NCI-H1436 (cell line): ENCODE measurements at places on chromosomes 16 and 17.
A peak's percentile ranks its signal among the peaks of the same experiment; 100 is the strongest.

DNA sequence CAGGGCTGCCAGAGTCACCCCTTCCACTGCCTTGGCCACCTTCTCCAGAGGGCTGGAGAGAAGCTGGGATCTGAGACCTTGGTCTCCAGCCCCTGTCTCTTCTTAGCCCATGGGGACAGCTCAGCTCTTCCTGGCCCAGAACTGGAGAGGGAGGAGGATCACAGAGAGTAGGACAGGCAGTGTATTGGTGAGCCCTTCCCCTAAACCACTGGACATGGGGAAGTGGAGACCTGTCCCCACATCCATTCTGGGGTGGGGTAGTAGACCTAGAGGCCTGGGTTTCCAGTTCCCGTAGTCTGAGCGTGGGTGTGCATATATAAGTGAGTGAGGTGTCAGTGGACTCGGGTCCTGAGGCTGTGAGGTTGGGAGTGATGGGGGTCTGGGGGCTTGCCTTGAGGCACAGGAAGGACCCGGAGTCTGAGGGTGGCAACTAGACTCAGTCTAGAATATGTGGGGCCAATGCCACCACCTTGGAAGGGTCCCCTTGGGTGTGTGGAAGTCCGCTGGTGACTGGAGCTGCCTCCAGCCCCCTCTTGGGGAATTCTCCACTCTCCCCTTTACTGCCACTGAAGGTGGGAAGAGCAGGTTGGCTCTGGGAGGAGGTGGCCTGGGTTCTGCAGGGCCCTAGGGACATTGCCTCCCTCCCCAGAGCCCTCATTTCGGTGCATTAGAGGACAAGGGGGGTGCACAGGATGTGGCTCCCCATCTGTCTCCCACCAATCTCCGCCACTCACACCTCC lies 19.9 kb downstream of the GJD3 start:
- DNase-seq = peak; percentile 60

- no peak for DNase-seq
Measured at GRCh38 chr16:31347445-31347844, 7.5 kb upstream of the ITGAX start.

DNA sequence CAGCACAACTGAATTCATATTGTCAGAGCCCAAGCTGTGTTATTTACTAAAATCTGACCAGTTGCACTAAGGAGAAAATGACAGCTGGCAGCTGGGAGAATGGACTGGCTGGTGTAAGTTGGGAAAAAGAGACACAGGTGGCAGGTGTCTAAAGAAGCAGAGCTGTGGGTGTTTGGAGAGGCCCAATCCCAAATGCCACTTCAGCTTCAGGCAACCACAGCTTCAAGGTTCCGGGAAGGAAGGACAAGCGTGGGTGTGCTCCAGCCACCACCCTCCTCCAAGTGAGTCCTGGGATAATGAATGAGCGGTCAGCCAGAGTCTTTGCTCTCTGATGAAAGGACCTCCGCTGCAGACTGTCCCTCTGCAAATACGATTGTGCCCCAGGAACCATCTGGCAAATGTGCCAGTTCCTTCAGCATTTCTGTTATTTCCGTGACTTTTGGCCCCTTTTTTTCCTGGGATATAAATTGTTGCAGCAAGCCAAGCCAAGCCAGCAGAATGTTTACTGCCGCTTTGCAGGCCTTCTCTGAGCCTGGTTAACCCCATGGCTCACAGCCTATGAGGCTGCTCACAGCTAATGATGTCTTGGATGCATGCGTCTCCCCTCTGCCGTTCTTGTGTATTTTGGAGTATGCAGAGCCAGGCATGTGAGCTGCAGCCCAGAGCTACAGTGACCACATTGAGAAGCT lies 9.5 kb upstream of the RHBDL3 start:
- no peak for DNase-seq

DNA sequence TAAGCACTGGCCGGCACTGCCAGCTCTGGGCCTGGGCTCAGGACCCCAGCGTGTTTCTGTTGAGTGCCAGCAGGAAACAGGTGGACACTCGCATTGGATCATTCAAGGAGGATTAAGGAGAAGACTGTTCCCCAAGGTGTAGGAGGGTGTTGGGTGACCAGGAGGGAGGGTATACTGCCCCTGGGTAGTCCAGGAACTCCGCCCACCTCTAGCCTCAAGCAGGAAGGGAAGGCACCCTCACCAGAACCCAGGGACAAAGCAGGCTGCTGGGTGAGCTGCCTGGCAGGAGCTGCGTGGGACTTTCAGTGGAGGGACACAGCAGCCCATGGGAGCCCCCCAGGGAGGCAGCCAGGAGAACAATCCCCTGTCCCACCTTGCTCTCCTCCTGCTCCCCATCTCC lies 7.7 kb upstream of the RAB37 start:
- DNase-seq = no peak

DNA sequence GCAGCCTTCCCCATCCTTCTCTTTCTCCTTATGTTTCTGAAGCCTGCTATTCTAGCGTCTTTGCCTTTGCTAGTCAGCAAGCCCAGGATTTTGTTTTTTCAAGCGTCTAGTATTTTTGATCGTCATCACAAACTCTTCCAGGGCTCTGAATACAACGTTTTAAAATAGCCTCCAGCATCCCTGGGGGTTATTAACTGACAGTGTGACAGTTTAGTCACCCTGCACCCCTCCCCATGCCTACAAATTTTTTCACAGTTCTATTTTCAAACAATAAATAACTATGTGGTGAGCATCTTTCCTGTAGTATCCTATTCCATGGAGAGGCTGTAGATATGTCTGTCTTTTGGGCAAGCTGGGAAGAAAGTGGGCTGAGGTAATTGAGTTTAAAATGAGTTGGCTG lies 280.9 kb downstream of the MAP2K4 start:
- no peak for DNase-seq

- DNase-seq = no peak
Measured at GRCh38 chr16:72840631-72841381, 207.1 kb downstream of the ZFHX3 start.

- DNase-seq = no peak
Measured at GRCh38 chr16:58417600-58417999, 25.3 kb downstream of the GINS3 start.

DNA sequence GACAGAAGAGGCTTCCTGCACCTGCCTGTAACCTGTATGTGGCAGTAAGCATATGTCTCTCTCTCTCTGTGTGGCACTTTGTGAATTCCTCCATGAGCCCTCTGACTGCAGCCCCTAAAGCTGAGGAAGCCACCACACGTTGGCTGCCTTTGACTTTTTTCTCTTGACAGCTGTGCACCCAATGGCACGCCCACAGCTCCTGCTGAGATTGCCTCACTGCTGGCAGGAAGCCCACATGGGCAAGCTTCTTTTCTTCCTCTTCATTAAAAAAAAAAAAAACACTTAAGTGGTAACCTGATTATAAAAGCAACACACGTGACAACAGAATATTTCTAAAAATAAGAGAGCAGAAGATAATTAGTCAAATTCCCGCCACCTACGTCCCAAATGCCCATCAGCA lies 34.0 kb upstream of the PIRT start:
- no peak for DNase-seq

GRCh38 chr17:11823862-11824261 lies 173.4 kb downstream of the ZNF18 start:
- DNase-seq = no peak

- no peak for DNase-seq
Measured at GRCh38 chr16:73323880-73324279, 276.0 kb upstream of the ZFHX3 start.

- DNase-seq = no peak
Measured at GRCh38 chr17:70127221-70127873, 42.0 kb upstream of the KCNJ2 start.

GRCh38 chr16:78583441-78583840 lies 484.0 kb downstream of the WWOX start:
- no peak for DNase-seq

GRCh38 chr17:66306446-66306845 lies 4.0 kb downstream of the PRKCA start:
- DNase-seq = no peak

- peak; percentile 65 for DNase-seq
Measured at GRCh38 chr17:28718333-28719020, 809 bp upstream of the RAB34 start.

GRCh38 chr17:74063439-74063838 lies 140.0 kb upstream of the RPL38 start:
- no peak for DNase-seq

GRCh38 chr17:50863221-50863843 lies 2.8 kb downstream of the TOB1 start:
- no peak for DNase-seq

- no peak for DNase-seq
Measured at GRCh38 chr16:89430436-89431157, 59.8 kb downstream of the ANKRD11 start.

DNA sequence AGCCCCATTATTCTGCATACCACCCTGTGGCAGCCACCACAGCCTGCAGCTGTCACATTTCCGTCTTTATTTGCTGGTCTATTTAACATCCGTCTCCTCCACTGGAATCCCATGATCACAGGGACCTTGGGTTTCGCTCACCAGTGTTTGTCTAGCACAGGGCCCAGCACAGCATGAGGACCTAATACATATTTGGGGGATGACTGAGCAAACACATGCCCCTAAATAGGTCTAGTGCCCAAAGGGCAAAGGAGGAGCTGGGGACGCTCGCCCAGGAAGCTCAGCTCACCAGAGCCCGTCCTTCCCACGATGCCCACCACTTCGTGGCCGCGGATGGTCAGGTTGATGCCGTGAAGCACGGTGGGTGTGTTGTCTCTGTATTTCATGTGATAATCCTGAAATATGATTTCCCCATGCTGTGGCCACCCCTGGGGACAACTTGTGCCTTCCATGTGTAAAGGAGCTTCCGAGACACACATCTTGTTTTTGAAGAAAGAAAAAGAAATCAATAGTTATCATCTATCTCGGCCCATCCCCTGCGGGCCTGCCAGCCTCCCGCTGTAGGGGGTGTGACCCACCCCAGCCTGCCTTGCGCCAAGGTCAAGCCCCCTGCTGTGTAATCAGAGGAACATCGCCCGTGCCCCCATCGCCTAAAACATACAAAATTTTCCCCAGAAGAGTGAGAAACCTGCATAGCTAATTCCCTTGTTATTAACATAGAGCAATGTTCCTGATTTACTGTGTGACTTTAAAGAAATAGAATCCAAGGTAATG lies 21.0 kb upstream of the ABCC12 start:
- no peak for DNase-seq

- no peak for DNase-seq
Measured at GRCh38 chr16:71625113-71625850, 702 bp upstream of the MARVELD3 start.

DNA sequence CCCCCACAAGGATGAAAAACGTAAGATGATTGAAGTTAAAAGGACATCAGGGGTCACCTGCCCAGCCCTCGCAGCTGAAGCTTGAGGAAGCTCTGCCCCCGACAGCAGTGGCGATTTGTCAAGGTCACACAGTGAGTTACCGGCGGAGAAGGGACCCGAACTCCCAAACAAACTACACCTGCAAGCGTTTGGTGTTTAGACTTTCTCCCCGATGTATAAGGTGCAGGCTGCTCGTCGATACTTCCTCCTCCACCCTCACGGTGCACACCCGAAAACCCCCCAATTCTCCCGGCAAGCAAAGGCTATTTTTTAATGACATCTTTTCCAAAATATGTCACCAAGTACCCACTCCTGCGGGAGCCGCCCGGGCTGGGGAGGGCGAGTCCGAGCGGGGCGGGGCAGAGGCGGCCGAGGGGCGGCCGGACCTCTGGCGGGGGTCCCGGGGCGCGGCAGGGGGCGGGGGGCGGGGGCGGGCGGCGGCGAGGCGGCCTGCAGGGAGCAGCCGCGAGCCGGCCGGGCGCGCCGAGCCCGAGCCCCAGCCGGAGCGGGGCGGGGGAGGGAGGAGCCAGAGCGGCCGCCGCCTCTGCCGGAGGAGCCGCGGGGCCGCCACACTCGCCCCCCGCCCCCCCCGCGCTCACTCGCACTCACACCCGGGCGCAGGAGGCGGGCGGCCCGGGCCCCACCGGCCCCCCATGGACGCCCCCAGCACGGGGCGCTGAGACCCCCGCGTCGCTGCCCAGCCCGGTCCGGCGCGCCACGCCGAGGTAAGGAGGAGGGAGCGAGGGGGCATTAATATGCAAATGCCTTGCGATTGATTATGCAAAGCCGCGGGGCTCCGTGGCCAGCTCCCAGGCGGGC lies at the start of gene THRA:
TSS of gene THRA (plus strand) at position 637 of the 858 bp plus-strand sequence. CDS start 11,524 bp downstream, outside the sequence.
- peak; percentile 62 for DNase-seq

DNA sequence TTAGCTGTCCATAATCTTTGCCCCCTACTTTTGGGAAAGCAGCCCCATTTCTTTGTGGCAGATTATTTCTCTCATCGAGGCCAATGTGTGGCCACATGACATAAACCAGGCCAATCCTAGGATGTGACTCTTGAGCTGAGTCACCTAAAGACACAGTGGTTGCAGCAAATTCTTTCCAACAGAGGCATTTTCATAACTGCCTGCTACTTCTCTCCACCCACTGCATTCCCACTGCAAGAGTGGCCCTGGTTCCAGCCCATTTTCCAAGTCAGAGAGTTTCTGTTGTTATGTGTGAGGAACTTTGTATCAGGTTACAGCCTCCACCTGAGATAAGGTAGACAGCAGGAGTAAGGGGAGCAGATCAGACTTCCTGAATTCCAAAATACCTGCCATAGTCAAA lies 195.2 kb downstream of the RGS9 start:
- DNase-seq = no peak

DNA sequence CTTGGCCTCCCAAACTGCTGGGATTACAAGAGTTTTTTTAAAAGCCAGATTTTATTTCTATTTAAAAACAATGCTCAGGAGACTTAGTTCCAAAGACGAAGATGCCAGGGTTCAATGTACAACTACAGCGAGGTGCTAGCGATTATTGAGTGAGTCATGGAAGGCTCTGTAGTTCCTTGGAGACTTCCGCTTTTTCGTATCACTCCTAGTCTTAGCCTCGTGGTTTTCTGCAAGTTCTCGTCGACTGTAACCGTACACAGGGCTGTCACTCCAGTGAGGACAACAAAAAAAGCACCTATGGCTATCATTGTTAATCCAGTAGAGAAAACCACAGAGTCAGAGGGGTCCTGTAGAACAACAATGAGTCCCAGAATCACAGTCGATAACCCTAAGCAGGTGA lies 22.7 kb upstream of the ZC3H7A start:
- no peak for DNase-seq

- DNase-seq = no peak
Measured at GRCh38 chr17:29562615-29563014, 4.2 kb downstream of the ABHD15 start.

- DNase-seq = no peak
Measured at GRCh38 chr17:32297860-32298259, 32.2 kb downstream of the RHBDL3 start.

DNA sequence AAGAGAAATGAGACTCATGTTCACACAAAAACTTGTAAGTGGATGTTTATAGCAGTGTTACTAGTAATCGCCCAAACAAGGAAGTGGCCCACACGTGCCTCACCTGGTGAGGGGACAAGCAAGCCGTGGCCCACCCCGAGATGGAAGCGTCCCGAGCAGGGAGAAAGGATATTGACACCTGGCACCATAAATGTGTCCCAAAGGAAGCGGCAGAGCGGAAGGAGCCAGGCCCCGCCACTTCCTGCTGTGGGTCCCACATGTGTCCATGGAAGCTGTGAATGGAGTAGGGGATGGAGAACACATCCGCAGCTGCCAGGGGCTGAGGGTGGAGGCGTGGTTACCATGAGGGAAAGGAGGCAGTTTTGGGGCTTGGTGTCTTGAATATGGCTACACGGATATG lies 18.9 kb downstream of the KCNJ18 start:
- DNase-seq = no peak
